ENCODE measurements at places on chromosomes 13 and 19.

- DNase-seq: no peak
- H3K27ac ChIP-seq: no peak overlapping the region
Measured at GRCh38 chr13:66635526-66635925, 594.6 kb downstream of the PCDH9 start.

GRCh38 chr13:113601166-113602070 lies 16.9 kb downstream of the TFDP1 start:
- H3K4me3 ChIP-seq: peak overlapping the region; percentile 43
- no peak overlapping the region for H3K27ac ChIP-seq
- peaks cover 12% of the 10 kb centered on the region for H3K4me1 ChIP-seq
- no peak for DNase-seq
- H3K27me3 ChIP-seq: peaks cover 10% of the 10 kb centered on the region
- peaks cover 45% of the 10 kb centered on the region for H3K36me3 ChIP-seq

- no peak overlapping the region for H3K27ac ChIP-seq
- H3K36me3 ChIP-seq: no peaks in the 10 kb centered on the region
- no peak overlapping the region for H3K4me3 ChIP-seq
- H3K27me3 ChIP-seq: peaks cover 3% of the 10 kb centered on the region
- no peak for DNase-seq
- H3K4me1 ChIP-seq: peaks cover 1% of the 10 kb centered on the region
Measured at GRCh38 chr13:25379011-25379410, 7.2 kb downstream of the ATP8A2 start.

- H3K27me3 ChIP-seq: peaks cover 5% of the 10 kb centered on the region
- peak; percentile 45 for DNase-seq
- no peaks in the 10 kb centered on the region for H3K36me3 ChIP-seq
- H3K4me1 ChIP-seq: no peaks in the 10 kb centered on the region
- H3K27ac ChIP-seq: no peak overlapping the region
Measured at GRCh38 chr13:24228852-24229458, 68.4 kb downstream of the SPATA13 start.

GRCh38 chr13:28641600-28641926 lies 17.4 kb upstream of the POMP start:
- H3K27me3 ChIP-seq: no peaks in the 10 kb centered on the region
- H3K4me3 ChIP-seq: no peak overlapping the region
- no peak for DNase-seq
- no peak overlapping the region for H3K27ac ChIP-seq

DNA sequence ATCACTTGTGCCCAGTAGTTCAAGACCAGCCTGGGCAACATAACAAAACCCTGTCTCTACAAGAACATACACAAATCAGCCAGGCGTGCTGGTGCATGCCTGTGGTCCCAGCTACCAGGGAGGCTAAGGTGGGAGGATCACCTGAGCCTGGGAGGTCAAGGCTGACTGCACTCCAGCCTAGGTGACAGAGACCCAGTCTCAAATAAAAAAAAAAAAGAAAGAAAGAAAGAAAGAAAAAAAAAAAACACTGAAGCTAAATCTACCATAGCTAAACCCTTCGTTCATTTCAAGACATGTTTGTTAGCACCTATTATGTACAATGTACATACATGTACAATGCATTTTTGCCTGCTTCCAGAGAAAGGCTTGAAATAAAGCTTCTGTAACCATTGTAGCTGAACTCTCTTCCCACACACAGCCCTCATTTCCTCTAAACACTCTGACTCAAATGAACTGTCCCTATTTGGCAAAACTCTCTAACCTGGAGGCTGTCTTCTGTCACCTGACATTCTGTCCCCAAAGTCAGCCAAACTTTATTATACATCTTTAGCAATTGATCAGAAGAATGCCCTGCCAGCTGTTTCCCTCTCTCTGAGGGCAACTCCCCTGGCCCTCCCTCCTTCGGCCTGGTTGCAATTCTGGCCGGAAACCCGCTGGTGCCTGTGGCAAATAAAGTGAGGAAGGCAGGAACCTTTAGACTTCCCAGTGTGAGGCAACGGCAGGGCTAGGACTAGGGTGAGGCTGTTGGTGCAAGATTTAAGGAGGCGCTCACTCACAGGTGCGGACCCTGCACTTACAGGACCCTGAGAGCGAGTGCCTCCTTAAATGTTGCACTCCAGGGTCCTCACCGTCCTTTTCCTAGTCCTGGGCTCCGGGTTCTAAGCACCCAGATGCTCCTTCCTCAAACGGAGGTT lies 1.8 kb downstream of the ETHE1 start:
- H3K27me3 ChIP-seq: peaks cover 5% of the 10 kb centered on the region
- H3K27ac ChIP-seq: peak overlapping the region; percentile 55
- DNase-seq: peak; percentile 62
- peaks cover 9% of the 10 kb centered on the region for H3K4me1 ChIP-seq
- peak overlapping the region; percentile 95 for H3K4me3 ChIP-seq

DNA sequence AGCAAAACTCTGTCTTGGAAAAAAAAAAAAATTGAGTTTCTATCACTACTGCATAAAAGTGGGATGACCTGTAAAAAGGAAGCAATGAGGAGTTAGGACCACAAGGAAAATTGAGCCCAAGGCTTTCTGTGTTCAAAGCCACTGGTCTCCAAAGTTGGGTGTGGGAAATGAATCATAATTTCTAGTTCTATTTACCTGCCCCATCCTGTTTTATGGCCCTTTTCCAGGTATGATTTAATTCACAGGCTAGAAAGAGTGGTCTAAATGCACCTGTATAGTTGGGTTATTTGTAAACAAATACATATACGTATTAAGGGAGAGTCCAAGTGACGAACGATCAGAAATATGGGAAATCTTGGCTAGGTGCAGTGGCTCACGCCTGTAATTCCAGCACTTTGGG lies 5.9 kb upstream of the DCAF15 start:
- DNase-seq: no peak
- H3K27ac ChIP-seq: no peak overlapping the region
- no peaks in the 10 kb centered on the region for H3K4me1 ChIP-seq
- H3K4me3 ChIP-seq: no peak overlapping the region
